ENCODE measurements at places on chromosomes 3 and 15.

GRCh38 chr3:19229086-19229485, 80.8 kb downstream of the KCNH8 start:
- DNase-seq: no peak

DNA sequence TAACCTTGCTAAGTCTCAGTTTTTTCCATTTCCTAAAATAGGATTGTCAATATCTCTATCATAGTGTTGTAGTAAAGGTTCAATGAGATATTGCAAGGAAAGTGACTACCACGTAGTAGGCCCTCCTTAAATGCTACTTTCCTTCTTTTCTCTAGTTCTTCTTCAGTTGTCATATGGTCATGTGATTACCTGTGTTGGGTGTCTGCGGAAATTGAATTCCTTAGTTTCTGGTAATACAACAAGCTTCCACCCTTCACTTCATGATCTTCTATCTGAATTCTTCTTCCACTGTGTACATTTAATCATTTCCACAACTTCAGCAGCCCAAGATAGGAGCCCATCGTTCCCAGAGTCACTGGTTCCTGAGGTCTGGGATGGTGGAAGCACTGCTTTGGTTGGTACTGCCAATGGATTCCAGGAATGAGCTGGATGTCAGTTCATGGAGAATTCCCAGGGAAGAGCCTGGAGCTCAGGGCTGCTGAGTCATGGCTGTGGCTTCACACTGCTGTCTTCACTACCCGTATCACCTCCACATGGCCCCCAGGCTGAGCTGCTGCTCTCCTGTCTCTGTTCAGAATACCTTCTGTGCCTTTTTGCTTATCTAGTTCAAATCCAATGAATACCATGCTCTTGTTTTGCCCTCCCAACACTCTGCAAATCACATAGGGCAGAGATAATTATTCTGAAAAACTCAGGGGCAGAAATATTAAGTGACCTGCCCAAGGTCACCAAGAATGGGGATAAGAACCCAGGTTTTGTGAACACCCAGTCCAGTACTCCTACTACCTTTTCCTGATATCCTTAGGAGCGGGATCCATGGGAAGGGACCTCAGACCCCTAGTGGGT, 98.6 kb downstream of the RPL39L start:
- no peak for DNase-seq

GRCh38 chr3:142705198-142705597, 18.6 kb upstream of the TRPC1 start:
- DNase-seq: no peak

DNA sequence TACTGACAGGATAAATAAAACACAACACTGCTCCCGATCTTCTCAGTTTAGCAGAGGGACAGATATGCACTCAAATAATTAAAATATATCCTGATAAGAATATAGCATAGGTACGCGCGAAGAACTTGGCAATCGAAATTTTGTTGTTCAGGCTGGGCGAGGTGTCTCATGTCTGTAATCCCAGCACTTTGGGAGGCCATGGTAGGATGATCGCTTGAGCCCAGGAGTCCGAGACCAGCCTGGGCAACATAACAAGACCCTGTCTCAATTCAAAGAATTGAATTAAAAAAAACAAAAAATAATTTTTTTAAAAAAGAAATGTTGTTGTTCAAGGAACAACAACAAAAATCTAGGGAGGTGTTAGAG, 7.6 kb downstream of the B2M start:
- DNase-seq: no peak

DNA sequence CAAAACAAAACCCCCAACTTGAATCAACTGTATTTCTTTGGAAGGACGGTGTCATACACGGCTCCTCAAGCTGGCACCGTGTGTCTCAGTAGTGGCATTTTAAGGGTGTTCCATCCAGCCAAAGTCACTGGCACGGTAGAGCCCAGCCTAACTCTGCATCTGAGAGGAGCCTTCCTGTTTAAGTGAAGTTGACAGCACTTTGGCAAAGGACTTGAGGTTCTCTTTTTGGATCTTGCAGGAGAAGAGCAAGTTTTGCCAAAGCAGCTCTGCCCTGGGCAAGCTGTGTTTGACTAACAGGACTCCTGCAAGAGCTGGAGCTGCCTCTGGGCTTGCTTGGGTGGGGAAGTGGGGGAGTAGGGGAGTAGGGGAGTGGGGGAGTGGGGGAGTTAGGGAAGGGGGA, 109.6 kb upstream of the FEZF2 start:
- no peak for DNase-seq

- DNase-seq: no peak
Observed at GRCh38 chr15:65174509-65174908, 10.6 kb downstream of the CLPX start.

DNA sequence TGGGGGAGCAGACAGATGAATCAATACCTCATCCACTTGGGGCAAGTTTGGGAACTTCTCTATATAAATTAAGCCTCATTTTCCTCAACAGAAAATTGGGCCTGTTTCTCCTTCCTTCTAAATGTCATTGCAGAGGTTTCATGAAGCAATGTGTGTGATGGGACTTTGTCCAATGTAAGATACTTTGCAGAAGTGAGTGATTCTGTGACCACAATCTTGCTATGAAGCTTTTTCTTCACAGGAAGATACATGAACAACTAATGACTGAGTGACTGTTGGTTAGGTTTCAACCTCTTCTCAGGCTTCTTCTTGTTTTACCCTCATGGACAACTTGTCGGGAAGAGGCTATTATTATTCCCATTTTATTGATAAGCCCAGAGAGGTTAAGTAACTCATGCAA, 11.0 kb downstream of the TMEM45A start:
- DNase-seq: no peak

GRCh38 chr15:45715528-45715927, 80.7 kb downstream of the SQOR start:
- no peak for DNase-seq

- DNase-seq: no peak
Observed at GRCh38 chr15:71651750-71652186, 158.6 kb upstream of the NR2E3 start.

GRCh38 chr3:142495103-142495502, 47.3 kb upstream of the XRN1 start:
- no peak for DNase-seq

- no peak for DNase-seq
Observed at GRCh38 chr3:102521246-102521645, 86.4 kb downstream of the ZPLD1 start.

GRCh38 chr3:188217011-188217463, 63.1 kb downstream of the LPP start:
- no peak for DNase-seq

- DNase-seq: no peak
Observed at GRCh38 chr3:43178891-43179366, 73.0 kb upstream of the POMGNT2 start.

GRCh38 chr3:131973731-131974130, 61.1 kb downstream of the CPNE4 start:
- no peak for DNase-seq

GRCh38 chr3:29637068-29637467, 356.2 kb downstream of the RBMS3 start:
- DNase-seq: no peak

GRCh38 chr15:42802168-42802567, 65.2 kb upstream of the CDAN1 start:
- DNase-seq: no peak

- no peak for DNase-seq
Observed at GRCh38 chr3:113118336-113118735, 93.0 kb upstream of the BOC start.

- no peak for DNase-seq
Observed at GRCh38 chr3:185290266-185290665, 36.4 kb upstream of the EHHADH start.
